ENCODE measurements at places on chromosomes 5 and 9.

DNA sequence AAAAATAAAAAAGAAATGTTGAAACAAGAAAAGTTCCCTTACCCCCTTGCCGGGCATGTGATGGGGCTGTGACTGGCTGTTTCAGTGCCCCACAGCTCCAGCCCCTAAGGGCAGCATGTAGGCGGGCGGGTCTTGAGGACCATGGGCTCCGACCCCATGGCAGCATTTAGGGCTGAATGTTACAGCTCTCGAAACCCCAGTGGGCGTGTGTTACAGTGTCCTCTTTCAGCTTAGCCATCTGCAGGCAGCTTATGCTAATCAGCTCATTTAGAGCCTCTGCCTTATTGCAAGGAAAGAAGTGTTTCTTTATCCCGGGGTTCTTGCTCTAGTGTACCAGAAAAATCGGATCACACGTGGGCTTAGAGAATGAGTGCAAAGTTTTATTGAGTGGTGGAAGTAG is 497.4 kb upstream of the CYLC2 start:
- no peak for DNase-seq

- DNase-seq, result no peak
Measured at GRCh38 chr9:95067897-95068296, 249.6 kb downstream of the FANCC start.

- no peak for DNase-seq
Measured at GRCh38 chr5:163463063-163463435, 2.6 kb downstream of the HMMR start.

- DNase-seq, result no peak
Measured at GRCh38 chr9:136373300-136374182, at the start of gene CARD9. Gene CARD9 (minus strand): TSS chr9:136373669. CDS start chr9:136372078, 1,591 bp downstream.

- no peak for DNase-seq
Measured at GRCh38 chr5:168585119-168585856, 6.1 kb upstream of the PANK3 start.

DNA sequence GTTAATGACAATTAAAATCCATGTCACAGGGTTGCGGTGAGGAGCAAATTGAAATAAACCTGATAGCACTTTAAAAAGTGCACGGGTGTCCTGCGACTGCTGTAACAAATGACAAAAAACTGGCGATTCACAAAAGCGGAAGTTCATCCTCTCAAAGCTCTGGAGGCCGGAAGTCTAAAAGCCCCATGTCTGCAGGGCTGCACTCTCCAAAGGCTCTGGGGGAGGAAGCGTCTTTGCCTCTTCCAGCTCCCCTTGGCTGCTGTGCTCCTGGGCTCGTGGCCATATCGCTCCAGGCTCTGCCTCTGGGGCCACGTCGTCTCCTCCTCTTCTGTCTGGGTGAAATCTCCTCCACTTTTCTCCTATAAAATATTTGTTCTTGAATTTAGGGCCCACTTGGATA is 273.9 kb upstream of the IRX2 start:
- DNase-seq, result no peak

DNA sequence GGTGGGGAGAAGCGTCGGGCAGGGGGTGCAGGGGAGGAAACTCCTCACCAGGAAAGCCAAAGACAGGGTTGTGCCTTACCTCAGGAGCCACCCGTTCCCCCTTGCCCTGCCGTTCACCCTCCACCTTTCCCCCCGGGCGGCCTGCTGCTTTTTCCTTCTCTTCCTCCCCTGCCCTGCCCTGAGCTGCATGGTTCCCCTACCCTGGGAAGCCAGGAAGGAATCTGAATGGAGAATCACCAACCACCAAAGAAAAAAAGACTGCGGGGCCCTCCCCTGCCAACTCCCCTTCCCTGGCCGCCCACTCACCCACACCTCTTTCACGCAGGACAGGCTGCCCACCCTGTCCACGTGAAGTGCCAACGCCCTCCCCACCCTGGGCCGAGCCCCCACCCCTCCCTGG is 820 bp upstream of the NFX1 start:
- no peak for DNase-seq

GRCh38 chr9:131583337-131583645 is 38.0 kb downstream of the PRRT1B start:
- DNase-seq, result no peak
